ENCODE measurements at places on chromosomes 7 and 10.

DNA sequence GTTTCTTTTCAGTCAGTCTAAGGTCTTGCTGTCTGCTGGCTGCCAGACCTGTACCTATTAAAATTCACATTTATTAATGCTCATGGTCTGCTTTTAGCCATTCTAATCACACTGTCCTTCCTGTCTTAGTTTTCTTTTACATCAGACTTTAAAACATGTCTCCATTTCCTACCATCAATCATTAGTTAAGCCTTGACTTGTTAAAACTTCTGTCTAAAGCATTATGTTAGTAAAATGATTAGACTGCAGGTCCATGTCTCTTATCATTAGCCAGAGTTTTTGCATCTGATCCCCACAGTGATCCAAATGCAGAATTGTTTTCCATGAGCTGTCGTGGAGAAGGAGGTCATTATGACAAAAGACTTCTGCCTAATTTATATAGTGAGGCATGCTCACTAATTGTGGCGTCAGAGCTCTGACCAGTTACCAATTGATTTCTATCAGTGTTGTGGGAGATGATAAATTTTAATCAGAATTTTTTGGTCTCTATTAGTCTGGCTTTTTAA, 226.5 kb downstream of the DKK1 start:
- DNase-seq: no peak

DNA sequence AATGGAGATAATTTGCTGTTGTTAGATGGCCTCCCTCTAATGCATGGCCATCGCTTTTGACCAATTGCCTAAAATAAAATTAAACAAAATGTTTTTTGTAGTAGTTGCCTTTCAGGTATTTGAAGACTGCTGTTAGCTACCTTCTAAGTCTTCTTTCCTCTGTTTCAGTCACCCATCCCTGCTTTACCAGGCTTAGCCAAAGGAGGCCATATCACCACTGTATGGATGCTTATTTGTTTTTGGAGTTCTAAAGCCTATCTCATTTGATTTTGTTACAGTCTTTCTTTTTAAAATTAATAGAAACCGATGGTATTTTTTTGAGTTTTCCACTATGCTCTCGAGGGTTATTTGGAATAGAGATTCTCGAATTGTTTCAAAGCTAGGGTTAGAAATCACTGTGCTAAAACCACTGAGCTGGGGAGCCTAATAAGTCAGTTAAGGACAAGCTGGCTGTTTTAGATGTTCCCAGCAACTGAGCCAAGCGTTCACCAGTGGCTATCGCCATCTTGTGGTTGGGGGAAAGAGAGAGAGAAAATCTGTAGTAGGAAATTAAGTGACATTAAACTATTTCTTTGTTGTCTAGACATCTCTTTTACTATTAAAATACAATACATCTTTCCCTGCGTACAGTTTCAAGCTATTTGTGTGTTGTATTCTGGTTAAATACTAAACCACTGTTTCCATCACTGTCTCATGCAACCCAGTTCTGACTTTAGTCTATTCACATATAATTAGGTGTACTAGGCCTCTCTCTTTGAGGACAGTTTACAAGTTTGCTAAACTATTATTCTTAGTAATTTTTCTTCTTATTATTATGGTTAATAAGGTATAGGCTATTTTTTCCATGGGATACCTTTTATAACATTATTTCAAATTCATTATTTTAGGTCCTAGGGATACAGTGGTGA, 52.2 kb downstream of the GPR158 start:
- no peak for DNase-seq

GRCh38 chr10:112376396-112376790, 2.5 kb downstream of the ACSL5 start:
- DNase-seq: no peak

DNA sequence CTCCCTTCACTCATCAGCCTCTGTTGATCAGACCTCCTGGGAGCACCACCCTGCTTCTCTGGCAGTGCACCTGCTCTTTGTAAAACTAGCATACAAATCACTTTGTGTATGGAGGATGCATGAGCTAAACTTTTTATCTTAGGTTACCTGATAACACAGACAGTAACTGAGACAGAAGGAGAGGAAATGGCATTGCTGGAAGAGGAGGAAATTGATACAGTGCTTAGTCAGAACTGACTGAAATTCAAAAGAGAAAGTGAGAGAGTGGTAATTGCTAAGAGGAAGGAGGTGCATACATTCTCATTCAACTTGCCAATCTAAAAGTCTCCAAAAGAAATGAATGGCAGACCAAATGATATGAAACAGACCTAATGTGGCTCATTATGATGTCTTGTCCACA, 1120.7 kb downstream of the GATA3 start:
- DNase-seq: no peak

- DNase-seq: no peak
Observed at GRCh38 chr7:101166648-101166908, 1.2 kb upstream of the VGF start.

DNA sequence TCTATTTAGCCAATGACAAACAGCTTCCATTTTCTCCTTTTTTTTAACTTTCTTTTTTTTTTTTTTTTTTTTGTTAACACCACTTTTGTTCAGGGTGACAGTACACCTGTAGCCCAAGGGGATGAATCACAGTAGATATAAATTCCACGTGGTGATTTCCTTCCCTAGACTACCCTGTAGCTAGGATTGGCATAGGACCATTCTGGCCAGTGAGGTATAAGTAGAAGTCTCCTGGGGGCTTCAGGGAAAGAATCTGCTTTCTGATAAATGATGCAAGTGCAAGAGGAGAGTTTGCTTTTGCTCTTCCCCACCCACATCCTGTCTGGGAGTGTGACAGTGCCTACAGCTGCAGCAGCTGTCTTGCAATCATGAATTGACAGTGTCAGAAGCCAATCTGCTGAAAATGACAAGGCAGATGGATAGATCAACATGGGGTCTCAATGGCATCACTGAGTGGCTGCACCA, 63.2 kb upstream of the TOMM7 start:
- peak; percentile 9 for DNase-seq

DNA sequence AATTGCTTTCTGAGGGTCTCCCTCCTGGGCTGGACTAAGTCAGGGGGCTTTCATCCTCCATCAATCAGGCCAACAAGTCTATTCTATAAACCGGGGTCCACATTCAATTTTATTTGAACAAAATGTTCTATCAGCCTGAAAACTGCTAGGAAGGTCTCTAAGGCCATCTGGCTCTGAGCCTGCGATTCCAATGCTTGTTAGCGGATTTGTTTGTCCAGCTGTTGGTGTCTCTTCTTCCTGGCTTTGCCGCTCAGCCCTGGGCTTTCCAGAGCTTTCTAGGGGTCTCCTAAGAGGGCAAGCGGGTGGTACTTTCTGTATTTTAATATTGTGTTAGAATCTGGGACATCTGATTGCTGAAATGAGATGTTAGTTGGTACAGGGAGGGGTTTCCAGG, 136.7 kb downstream of the VIPR2 start:
- DNase-seq: no peak

DNA sequence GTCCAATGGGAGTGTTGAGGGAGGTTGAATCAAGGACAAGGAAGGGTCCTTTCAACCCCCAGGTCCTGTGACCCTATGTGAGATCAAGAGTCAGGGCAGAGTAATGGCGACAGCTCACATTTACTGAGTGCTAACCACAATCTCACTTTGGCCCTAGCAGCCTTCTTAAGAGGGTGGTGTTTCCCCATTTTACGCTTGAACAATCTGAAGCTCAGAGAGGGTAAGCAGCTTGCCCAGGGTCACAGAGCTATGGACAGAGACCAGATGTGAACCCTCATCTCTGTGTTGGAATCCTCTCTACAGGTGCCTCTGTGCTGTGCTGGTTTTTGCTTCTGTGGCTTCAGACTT, 102.0 kb downstream of the GRK5 start:
- DNase-seq: no peak

DNA sequence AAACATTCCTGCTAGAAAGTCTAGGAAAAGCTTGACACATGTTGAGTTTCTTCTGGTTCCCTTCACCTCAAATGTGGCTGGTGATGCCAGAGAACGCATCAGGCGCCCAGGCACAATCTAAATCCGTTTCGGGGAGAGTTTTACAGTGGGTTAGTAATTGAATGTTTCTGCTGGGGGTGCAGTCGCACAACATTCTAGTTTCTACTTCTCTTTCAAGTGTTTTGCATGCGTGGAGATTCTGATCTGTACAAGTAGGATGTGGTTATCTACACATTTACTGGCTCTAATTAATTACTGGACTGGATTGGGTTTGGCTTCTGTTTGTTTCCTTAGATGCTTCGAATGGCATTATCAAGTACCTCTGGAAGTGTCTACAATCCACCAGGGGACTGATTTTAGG, 173.8 kb downstream of the TMEM26 start:
- no peak for DNase-seq

GRCh38 chr10:8221451-8221850, 167.0 kb downstream of the GATA3 start:
- no peak for DNase-seq
